Fibroblast of skin of right quadriceps (primary cell): ENCODE measurements at places on chromosomes 2 and 18.

GRCh38 chr18:813172-814071 lies 1.4 kb upstream of the YES1 start:
- no peak for DNase-seq

DNA sequence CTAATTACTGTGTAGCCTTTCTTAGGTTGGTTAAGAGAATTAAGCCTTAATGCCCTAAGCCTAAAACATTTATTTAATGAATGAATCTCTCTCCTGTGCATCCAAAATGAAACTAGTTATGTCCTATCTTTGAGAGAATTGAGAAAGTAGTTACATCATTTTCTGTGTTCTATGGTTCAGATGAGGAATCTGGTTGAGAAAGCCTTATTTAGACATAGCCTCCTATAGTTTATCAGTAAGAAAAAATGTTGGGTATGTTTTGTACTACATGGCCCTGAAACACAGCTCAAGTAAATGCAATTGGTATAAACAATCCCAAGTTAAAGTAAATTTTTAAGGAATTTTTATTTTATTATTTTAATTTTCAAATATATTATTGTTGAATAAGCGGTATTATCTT lies 25.9 kb upstream of the RAMP1 start:
- DNase-seq, result peak; percentile 37

DNA sequence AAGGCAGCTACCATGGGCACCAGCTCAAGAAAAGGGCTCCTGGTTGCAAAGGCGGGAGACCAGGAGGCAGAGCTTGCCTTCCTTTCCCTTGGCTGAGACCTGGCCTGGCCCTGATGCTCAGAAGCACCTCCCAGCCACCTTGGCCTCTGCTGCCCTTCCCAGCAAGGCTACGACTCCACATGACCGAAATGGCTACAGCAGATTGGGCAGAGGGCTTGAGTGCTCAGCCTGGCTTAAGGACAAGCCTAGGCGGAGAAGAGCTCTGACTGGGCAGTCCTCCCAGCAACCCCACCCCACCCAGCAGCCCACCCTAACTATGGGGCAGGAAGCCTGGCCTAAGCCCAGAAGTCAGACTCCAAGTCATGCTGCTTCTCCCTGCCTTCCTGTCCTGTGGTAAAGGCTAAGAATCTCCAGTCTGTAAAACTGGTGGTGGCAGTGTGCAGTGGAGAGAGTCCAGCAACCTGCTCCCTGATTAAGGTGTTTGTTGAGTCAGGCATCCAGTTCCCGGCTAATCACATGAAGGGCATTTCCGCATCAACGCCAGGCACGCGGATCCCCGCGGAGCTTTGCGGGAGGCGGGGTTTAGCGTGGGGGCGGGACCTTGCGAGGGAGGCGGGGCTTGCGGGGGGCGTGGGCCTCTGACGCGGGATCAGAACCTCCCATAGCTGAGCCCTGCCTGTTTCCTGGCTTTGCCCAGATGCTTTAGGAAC lies 256.0 kb downstream of the BCL11A start:
- DNase-seq, result no peak

DNA sequence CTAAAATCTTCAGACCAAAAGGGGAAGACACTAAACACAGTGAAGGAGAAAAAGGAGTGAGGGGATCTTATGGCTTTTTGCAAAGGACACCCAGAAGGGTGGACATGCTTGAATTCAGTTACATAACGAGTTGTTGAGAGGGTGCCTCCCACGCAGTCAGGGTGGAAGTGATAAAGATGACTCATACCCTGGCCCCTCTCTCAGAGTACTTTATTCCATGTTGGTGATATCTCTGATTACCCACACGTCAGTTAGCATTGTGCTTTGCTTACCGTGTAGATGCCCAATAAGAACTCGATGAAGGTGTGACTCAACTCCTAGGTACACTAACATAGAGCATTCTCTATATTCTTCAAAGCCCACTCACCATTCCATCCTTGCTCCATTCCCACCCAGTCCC lies 44.4 kb downstream of the EN1 start:
- no peak for DNase-seq

DNA sequence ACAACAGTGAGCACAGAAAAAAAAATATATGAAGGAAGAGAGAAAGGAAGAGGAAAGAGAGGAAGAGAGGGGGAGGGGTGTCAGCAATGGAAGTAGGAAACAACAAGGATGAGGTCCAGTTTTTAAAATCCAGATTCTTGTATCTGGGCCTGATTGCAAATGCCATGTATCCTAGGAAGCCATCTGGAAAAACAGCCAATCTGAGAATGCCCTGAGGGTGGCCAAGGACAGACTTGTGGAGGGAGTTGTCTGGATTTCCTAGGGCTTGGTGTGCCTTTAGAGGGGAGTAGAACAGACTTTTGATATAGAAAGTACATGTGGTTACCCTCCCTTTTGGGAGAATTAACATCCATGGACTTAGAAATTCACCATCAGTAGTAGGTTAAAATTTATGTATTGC lies 47.1 kb downstream of the PRKCE start:
- no peak for DNase-seq

DNA sequence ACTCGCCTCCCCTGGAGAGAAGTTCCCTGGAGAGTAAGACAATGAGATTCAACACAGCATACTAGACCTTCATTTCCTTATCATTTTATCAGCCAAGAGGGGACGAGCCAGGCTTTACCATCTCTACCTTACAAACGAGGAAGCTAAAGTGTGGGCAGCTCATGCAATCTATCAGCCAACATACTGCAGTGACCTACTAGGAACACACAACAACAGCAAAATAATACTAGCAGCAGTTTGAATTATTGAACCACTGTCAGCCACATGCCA lies 60.0 kb upstream of the TEX51 start:
- no peak for DNase-seq

- no peak for DNase-seq
These were observed 74.4 kb downstream of the ANKRD44 start for GRCh38 chr2:197236159-197236558.

GRCh38 chr18:10086458-10087210 lies 172.8 kb downstream of the VAPA start:
- no peak for DNase-seq

DNA sequence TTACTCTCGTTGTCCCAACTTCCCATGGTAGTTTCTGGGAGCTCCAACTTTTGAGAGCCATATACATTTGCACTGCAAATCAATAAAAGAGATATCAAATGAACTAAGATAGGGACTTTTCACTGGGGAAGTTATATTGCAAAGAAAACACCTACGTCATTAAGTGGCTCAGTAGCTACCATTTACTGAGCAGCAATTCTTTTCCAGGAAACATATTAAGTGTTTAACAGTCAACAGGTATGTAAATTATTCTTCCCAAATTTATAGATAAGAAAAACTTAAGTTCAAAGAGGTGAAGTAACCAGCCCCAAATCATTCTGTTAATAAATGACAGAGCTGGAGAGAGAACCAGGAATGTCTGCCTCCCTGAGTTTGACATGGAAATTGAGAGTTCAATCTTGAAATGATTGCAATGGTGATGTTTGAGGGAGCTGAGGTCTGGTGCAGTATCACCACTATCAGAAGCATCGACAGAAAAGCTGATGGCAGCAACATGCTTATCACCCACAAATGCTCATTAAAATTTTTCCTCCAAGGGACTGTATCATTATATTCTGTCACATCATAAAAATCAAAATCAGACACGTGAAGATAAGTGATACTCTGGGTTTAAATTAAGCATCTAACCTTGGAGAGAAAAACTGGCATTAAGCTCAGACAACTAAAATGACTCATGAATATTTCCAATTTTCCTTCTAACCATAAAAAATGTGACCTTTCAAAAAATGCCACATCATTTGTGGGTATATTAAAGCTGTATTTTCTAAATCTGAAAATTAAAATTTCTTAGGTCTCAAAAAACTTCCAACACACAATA lies 43.4 kb downstream of the GAREM1 start:
- peak; percentile 32 for DNase-seq

DNA sequence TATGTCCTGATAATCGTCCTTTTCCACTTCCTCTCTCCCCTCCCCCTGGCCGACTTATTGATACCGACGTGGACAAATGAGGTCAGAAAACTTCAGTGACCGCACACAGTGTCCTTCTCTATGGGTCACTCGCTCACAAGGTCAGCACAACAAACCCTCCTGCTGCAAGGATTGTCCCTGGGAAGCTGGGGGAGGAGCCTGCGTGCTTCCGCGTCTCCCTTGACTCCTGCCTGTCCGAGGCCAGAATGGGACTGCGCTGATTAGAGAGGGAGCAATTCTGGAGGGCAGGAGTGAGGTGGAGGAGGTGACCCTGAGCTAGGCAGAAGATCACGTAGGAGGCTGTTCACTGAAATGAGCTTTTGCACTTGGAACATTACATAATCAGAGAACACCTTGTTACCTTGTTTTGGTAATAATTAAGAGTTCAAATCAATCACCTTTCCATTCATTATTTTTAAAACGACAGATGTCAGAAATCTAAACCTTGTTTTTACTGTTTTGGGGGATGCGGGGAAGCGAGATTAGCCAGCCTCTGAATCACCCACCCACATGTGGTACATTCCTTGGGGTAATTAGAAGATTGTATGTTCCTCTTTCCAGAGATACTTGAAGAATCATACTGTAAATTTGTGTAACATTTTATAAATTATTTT lies 70.6 kb downstream of the CTAGE1 start:
- peak; percentile 69 for DNase-seq

GRCh38 chr2:30756051-30756719 lies 51.1 kb downstream of the CAPN13 start:
- DNase-seq, result peak; percentile 64

GRCh38 chr2:31413862-31414550 lies 536 bp downstream of the XDH start:
- DNase-seq, result no peak

GRCh38 chr2:181197140-181197760 lies 216.8 kb downstream of the UBE2E3 start:
- no peak for DNase-seq

GRCh38 chr2:19859565-19859964 lies 42.2 kb downstream of the TTC32 start:
- no peak for DNase-seq

- no peak for DNase-seq
These were observed 199.9 kb downstream of the RNF144A start for GRCh38 chr2:7117076-7117475.

DNA sequence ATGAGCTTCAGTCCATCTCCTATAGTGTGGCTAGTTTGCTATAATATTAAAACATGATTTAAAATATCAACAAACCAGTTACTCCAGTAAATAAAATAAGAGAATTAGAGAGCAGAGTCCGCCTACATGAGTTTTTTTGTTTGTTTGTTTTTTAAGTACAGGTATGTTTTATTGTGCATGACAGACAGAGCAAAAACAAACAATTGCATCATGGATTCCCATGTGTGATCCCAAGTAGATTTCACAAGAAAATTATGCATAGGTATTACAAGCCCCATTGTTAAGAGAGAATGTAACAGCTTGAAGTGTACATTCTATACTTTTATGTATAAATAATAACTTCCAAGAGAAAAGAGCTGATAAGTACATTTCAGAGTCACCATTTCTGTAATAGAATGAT lies 21.0 kb downstream of the SULT1C3 start:
- no peak for DNase-seq

DNA sequence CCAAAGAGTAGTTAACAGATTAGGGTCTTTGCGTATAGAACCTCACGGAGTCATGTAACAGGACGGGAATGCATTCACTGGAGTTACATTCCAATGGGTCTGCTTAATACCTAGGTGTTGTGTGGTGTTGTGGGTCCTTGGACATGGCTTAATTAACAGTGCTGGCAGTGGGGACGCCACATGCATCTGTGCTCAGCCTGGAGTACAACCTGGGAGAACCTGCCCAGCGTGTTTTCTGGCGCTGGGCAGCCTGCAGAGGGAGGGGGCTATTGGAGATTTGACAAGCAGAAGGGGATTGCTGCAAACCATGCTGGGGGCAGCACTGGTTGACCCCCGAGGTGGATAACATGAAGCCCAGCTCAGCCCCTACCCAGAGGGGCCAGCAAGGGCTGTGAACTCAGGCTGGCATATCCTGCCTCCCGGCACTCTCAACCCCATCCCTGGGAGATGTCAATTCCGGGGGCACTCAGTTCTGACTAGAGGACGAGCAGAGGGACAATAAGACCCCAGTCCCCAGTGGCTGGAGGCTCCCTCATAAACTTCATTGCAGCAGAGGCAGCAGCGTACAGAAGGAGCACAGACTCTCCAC lies 29.3 kb upstream of the COPS8 start:
- DNase-seq, result no peak

GRCh38 chr2:108554528-108554927 lies 20.3 kb downstream of the LIMS1 start:
- no peak for DNase-seq

GRCh38 chr2:203800783-203801182 lies 66.8 kb upstream of the CTLA4 start:
- DNase-seq, result no peak

DNA sequence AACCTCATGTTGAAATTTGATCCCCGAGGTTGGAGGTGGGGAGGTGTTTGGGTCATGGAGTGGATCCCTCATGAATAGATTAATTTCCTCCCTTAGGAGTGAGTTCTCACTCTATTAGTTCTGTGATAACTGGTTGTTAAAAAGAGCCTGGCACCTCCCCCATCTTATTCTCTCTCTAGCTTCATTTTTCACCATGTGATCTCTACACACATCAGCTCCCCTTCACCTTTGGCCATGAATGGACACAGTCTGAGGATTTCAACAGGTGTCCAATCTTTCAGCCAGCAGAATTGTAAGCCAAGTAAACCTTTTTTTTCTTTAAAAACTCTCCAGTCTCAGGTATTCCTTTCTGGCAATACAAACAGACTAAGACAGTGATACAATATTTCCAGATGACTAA lies 602.0 kb upstream of the FAM98A start:
- DNase-seq, result no peak

GRCh38 chr2:19505-19904 lies 26.8 kb downstream of the FAM110C start:
- no peak for DNase-seq

DNA sequence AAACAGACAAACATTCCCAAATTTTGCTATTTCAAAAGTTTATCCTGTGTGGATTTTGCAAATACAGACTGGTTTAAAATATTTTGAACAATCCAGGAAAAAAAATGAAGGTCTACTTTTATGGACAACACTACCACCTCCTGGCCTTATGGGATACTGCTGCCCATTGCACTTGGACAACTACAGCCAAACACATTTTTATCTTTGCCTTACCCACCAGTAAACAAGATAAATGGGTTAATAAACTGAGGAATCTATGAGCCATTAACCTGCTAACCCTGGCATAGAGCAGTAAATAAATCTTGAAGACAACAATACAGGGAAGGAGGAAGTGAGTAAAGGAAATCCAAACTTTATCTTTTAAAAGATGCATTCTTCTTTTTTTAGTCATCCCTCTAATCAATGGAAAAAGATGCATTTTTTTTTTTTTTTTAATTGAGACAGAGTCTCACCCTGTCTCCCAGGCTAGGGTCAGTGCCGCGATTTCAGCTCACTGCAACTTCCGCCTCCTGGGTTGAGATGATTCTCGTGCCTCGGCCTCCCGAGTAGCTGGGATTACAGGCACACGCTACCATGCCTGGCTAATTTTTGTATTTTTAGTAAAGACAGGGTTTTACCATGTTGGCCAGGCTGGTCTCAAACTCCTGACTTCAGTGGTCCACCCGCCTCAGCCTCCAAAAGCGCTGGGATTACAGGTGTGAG lies 2.1 kb upstream of the SPIRE1 start:
- DNase-seq, result peak; percentile 66
